CD4-positive, alpha-beta T cell treated with Interferon gamma for 1 hour (primary cell): ENCODE measurements at places on chromosomes 2 and 18.

- DNase-seq = no peak
Measured at GRCh38 chr2:13558368-13558767, 841.6 kb downstream of the TRIB2 start.

DNA sequence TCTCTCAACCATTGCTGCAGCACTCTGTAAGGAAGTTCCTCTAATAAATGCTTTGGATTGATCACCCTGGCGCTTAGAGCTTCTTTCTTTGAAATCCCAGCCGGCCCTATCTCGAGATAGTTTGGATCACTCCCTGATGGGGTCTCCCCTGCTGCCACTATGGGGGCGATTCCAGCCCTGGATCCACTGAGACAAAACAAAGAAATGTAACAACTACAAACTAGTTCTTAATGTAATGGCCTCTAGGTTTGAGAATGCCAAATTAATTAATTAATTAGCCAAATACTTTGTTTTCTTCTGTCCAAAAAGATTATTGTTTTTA lies 15.2 kb downstream of the SRSF7 start:
- DNase-seq = no peak

- no peak for DNase-seq
Measured at GRCh38 chr2:55416786-55417568, 2.7 kb downstream of the CCDC88A start.

- DNase-seq = no peak
Measured at GRCh38 chr18:76952747-76953146, 130.4 kb downstream of the ZNF236 start.

DNA sequence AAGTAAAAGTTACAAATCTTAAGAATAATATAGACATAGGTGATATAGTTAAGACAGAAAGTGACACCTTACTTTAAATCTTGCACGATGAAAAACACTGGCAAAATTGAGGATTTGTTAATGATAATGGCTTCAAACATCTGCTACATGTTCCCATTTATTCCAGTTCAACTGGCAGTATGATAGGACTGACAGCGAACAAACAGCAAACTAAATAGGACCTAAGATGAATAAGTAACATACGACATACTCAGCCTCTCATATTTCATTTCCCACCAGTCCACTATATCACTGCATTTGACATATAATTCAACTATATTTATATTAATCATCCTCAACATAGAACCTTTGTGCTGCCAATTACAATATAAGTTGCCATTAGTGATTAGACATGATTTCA lies 36.3 kb downstream of the ACVR1C start:
- no peak for DNase-seq

GRCh38 chr18:61991201-61991600 lies 98.4 kb upstream of the RNF152 start:
- DNase-seq = no peak

GRCh38 chr2:38700113-38700785 lies 34.3 kb downstream of the GALM start:
- no peak for DNase-seq

GRCh38 chr2:34909992-34910705 lies 1311.0 kb upstream of the FAM98A start:
- no peak for DNase-seq

DNA sequence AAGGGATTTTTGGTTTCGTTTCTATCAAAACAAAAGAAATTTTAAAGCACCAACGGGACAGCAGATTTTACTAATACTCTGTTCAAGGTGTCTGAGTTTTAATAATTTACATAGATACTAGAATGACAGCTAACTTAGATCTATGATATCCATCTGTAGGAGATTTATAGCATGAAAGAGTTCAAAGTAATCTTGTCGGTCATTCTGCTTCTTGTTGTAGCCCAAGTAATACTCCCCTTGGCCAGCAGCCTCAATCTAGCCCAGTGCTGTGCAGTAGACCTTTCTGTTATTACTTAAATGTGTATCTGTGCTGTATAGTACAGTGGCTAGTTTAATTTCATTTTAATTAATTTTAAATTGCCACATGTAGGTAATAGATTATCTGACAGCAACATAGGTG lies 44.7 kb downstream of the ANKRD12 start:
- no peak for DNase-seq

- DNase-seq = no peak
Measured at GRCh38 chr2:196591621-196592022, 47.9 kb upstream of the CCDC150 start.

- no peak for DNase-seq
Measured at GRCh38 chr2:100789361-100789760, 30.6 kb upstream of the NPAS2 start.

GRCh38 chr2:126634273-126634861 lies 21.6 kb upstream of the GYPC start:
- peak; percentile 17 for DNase-seq

- no peak for DNase-seq
Measured at GRCh38 chr2:163734881-163735684, 725 bp downstream of the FIGN start.

DNA sequence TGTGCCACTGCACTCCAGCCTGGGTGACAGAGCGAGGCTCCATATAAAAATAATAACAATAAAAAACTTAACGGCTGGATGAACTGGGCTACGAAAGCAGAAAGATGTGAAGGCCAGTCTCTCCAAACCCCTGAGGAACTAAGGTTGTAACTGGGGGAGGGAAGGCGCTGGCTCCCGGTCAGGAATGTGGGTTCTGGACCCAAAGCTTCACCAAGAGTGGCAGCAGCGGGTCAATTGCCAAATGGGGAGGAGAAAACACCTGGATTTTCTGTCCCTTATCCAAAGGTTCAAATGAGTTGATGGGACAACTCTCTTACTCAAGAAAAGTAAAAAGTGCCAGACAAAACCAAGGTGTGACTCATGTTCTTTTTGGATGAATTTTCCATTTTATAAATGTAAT lies 60.1 kb upstream of the TFCP2L1 start:
- DNase-seq = no peak

DNA sequence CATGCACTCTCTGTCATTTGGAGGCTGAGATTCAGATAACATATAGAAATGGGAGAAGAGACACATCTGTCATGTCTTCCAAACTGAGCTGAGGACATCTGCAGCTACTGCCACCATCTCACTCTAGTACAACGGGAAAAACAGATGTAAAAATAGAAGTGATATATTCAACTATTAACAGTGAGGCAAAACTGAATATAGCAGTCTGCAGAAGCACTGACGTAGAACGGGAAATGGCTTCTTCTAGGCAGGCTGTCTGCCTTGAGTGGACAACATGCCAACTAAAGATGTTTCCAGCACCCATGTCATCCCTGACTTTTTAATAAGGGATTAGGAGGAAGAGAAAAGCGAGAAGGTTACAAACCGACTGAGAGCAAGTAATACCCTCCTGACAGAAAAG lies 51.6 kb downstream of the MRPL33 start:
- no peak for DNase-seq

DNA sequence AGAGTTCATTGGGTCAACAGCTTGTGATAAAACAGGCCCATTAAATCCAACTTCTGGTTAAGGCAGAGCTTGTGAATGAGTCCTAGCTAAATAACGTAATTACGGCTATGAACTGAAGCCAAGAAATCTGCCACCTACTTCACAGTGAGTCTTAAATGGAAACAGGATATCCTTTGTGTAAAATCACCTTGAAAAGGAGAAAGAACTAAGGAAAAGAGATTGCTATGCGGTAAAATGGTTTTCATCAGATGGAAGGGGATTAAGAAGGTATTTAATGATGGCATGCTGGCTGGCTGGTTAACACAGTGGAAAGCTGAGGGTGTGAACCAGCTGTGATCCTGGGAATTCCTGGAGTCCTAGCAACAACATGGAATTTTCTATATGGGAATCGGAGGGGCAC lies 156.6 kb downstream of the DOK6 start:
- no peak for DNase-seq

DNA sequence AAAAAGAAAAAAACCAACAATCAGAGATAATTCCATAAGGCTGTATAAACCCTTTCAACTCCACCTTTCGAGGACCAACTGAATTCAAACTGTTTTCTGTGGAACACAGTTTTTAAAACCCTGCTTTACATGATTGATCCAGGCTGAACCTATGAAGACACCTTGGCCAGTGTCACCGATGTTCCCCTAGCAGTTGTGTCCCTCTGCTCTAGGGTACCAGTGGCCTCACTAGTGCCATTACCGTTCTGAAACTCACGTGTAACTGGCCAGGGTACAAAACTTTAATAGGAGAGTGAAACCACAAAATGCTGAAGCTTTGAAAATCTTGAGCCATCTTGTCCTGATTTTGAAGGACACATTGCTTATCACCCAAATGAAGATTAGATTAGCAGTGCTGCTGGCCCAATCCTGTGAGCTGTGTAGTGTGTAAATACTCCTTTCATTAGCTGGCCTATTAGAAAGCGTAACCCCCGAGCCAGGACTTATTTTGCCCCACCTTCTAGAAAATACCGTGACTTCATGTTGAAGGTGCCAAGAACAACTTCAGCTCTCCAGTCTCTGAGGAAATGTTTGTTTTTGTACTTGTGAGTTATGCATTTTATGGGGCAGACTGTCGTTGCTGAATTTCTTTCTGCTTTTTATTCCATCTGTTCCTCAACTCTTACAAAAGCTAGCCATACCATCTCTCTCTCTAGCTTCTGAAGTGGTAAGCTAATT lies 147.8 kb upstream of the MAP3K20 start:
- no peak for DNase-seq

DNA sequence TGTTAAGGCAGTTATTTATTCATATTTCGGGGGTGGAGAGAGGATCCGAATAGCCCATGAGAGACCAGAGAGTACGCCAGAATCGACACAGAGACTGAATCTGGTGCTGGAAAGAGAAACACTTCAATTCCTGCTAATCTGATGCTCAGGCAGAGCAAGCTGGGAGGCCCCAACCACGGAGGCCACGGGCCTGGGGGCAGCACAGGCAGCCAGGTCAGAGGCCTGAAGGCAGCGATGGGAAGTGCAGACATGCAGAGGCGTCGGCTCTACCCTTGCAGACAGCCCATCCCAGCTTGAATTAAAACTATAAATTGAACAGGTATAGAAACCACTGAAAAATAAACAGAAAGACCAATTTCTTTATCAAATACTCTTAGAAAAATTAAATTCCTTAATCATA lies 50.6 kb downstream of the PXDN start:
- no peak for DNase-seq
